ENCODE measurements at places on chromosomes 6 and 20. TPM values are rescaled to one million over a fixed set of nuclear protein-coding genes. Genes with fewer than 3 reads are reported as not detected.

SNX3 gene
- total RNA-seq: 144 TPM

ZNF76 gene
- 53.0 TPM for total RNA-seq

COL11A2 gene
- 1.0 TPM for total RNA-seq

RAB44 gene
- under 0.01 TPM for total RNA-seq

TBXT gene
- not detected for total RNA-seq

EYA4 gene
- total RNA-seq: 0.44 TPM

C20orf96 gene
- total RNA-seq: 2.6 TPM

DNA sequence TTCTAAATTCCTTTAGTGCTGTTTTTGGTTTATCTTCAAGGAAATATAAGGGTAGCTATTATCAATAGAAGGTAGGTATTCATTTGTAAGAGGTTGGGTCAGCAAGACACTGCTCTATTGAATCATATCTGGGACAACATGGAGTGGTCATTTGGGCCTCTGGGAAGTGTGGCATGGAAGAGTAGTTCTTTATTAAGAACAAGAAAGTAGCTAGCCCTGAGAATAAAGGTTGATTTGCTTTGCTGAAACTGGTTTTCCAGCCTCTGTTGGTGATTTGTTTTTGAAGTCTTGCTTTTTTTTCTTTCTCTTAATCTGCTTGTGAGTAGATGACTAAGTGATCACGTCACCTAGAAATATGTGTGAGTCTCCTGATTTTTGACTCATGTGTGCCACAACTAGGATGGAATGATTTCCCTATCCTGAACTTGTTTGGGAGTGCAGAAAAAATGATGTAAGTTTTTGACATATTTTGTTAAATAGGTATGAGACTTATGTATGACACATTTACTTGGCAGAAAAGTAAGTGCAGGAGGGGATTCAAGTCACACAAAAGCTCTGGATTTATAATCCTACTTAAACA lies 381.8 kb downstream of the CENPW start:
- H3K4me3 ChIP-seq: no peak overlapping the region
- H3K4me1 ChIP-seq: no peaks in the 10 kb centered on the region
- DNase-seq: no peak
- no peaks in the 10 kb centered on the region for H3K27me3 ChIP-seq

- H3K36me3 ChIP-seq: no peaks in the 10 kb centered on the region
- H3K4me3 ChIP-seq: no peak overlapping the region
- no peak for DNase-seq
- no peaks in the 10 kb centered on the region for H3K4me1 ChIP-seq
- no peaks in the 10 kb centered on the region for H3K27me3 ChIP-seq
These were observed 5.9 kb upstream of the ASXL1 start for GRCh38 chr20:32352121-32352720.

- H3K36me3 ChIP-seq: no peaks in the 10 kb centered on the region
- no peaks in the 10 kb centered on the region for H3K4me1 ChIP-seq
- H3K27me3 ChIP-seq: no peaks in the 10 kb centered on the region
- no peak overlapping the region for H3K27ac ChIP-seq
- no peak for DNase-seq
These were observed 26.4 kb downstream of the ANKRD60 start for GRCh38 chr20:58202044-58202443.

- H3K27me3 ChIP-seq: no peaks in the 10 kb centered on the region
- H3K4me3 ChIP-seq: peak overlapping the region; percentile 83
- H3K27ac ChIP-seq: peak overlapping the region; percentile 92
- no peaks in the 10 kb centered on the region for H3K4me1 ChIP-seq
- H3K36me3 ChIP-seq: no peaks in the 10 kb centered on the region
- DNase-seq: no peak
These were observed 1.8 kb upstream of the PRDM1 start for GRCh38 chr6:106084106-106084988.

GRCh38 chr20:3751675-3752385 lies 15.7 kb downstream of the ADISSP start:
- H3K4me1 ChIP-seq: no peaks in the 10 kb centered on the region
- H3K27ac ChIP-seq: no peak overlapping the region
- peak overlapping the region; percentile 50 for H3K4me3 ChIP-seq
- DNase-seq: no peak

DNA sequence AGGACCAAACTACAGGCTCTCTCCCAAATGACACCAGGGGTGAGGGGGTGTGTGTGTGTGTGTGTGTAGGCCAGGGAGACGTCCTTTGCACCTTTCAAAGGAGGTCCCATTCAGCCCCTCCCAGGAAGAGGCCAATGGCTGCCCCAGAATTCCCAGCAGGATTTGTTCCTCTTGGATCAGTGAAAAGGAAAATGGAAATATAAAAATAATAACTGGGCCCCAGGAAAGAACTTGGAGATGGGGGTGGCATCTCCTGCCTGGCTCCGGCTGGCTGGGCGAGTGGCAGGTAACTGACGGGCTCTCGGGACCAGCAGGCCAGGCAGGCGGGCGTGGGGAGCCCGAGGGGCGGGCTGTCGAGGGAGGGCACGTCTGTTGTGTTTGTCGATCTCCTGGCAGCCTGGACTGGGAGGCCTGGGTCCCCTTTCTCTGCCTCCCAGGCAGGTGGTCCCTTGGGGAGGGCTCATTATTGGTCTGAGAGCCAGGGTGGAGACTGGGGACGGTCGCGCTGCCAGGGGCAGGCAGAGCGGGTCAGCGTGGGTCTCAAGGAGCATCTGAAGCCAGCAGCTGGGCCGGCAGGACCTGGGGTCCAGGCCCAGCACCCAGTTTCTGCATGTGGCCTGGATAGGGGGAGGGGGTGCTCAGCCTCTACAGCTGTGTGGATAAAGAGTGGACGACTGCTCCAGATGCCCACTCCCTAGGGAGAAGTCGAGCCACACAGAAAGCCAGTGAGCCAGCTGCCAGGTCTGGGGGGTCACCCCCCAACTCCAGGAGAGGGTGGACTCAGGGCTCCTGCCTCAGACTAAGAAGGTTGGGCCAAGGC lies 3.1 kb downstream of the NOL4L start:
- no peak for DNase-seq
- peaks cover 3% of the 10 kb centered on the region for H3K27me3 ChIP-seq
- no peak overlapping the region for H3K27ac ChIP-seq
- H3K4me3 ChIP-seq: no peak overlapping the region

DNA sequence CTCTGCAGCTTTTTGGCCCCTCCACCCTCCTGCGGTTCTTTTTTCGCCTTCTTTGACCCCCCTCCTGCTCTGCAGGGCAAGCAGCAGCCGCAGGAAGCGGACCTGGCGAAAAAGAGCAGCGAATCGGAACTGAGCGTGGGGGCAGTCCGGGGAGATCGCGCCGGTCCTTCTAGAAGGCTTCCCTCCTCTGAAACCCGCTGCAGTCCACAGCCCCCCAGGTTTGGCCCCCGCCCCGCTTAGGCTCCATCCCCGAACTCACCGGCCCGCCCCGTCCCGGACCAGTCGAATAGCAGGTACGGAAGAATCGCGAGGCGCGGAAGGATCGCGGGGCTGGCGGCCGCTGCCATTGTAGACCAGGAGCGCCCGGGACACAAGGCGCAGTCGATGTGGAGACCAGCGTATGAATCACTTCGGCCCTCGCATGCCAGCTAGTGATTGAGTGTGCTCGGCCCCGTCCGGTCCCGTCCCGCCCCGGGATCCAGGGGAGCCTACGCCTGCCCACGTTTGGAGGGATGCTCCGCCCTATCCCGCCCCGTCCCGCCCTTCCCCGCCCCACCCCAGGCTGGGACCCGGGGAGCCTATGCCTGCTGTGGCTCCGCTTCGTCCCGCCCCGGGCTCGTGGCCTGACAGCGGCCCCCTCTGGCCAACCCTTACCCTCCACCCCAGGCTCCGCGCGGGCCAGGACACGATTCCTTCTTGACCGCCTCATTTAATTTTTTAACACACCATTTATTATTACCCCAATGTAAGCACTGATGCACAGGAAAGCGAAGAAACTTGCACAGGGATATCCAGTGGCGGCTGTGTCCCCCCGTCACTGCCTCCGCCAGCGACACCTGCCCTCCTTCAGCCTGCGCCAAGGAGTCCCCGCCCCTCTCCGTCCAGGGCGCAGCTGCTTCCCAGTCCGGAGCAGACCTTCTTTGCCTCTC lies at the start of gene ULBP3:
Gene ULBP3, minus strand, starts transcription at position 402 of the 929 bp plus-strand sequence. Its CDS starts 55 bp downstream, at position 347.
- H3K27me3 ChIP-seq: no peaks in the 10 kb centered on the region
- H3K27ac ChIP-seq: peak within 1 kb of the TSS; percentile 33
- peak within 1 kb of the TSS; percentile 70 for H3K4me3 ChIP-seq
- peak; percentile 82 for DNase-seq

GRCh38 chr6:83057705-83058321 lies 7.8 kb downstream of the UBE3D start:
- no peak overlapping the region for H3K4me3 ChIP-seq
- no peaks in the 10 kb centered on the region for H3K36me3 ChIP-seq
- H3K27me3 ChIP-seq: no peaks in the 10 kb centered on the region
- no peaks in the 10 kb centered on the region for H3K4me1 ChIP-seq
- no peak for DNase-seq
- H3K27ac ChIP-seq: no peak overlapping the region

DNA sequence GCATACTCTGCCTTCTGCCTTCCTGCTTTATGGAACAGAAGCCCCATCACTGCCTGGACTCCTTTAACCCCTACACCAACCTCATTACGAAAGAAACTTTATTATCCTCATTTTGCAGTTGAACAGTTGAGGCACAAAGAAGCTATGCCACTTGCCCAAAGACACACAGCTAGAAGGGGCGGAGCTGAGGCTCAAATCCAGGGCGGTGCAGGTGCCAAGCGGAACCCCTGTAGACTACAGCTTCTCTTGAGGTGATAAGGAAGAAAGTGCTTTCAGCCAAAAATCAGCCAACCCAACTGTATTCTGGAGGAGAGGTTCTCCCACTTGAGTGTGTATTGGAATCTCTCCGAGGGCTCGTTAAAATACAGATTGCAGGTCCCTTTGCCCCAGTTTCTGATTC lies 90.5 kb downstream of the PRND start:
- no peaks in the 10 kb centered on the region for H3K4me1 ChIP-seq
- H3K27ac ChIP-seq: peak overlapping the region; percentile 81
- no peak for DNase-seq

GRCh38 chr20:31472395-31473330 lies 2.3 kb downstream of the DEFB124 start:
- peaks cover 16% of the 10 kb centered on the region for H3K27me3 ChIP-seq
- H3K27ac ChIP-seq: peak overlapping the region; percentile 19
- no peak overlapping the region for H3K4me3 ChIP-seq
- H3K4me1 ChIP-seq: no peaks in the 10 kb centered on the region
- H3K36me3 ChIP-seq: no peaks in the 10 kb centered on the region
- no peak for DNase-seq

DNA sequence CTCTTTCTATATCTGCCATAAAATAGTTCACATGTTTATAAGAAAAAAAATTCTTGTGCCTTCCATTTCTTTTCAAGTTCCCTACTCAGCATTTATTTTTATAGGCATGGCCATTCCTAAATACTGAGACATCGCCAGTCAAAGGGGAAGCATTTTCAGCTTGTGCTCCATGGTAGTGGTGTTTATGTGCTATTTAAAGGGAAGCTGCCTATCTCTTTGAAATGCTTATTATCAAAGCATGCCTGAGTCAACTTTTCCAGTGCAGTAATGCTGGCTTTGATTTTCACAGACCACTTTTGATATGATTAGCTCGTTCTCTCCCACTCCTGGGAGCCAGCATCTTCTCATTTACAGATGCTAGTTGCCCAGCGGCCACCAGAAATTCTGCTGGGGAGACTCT lies 124.1 kb upstream of the RIN2 start:
- H3K4me3 ChIP-seq: no peak overlapping the region
- H3K27me3 ChIP-seq: no peaks in the 10 kb centered on the region
- no peaks in the 10 kb centered on the region for H3K4me1 ChIP-seq
- H3K36me3 ChIP-seq: no peaks in the 10 kb centered on the region
- no peak for DNase-seq
- no peak overlapping the region for H3K27ac ChIP-seq

DNA sequence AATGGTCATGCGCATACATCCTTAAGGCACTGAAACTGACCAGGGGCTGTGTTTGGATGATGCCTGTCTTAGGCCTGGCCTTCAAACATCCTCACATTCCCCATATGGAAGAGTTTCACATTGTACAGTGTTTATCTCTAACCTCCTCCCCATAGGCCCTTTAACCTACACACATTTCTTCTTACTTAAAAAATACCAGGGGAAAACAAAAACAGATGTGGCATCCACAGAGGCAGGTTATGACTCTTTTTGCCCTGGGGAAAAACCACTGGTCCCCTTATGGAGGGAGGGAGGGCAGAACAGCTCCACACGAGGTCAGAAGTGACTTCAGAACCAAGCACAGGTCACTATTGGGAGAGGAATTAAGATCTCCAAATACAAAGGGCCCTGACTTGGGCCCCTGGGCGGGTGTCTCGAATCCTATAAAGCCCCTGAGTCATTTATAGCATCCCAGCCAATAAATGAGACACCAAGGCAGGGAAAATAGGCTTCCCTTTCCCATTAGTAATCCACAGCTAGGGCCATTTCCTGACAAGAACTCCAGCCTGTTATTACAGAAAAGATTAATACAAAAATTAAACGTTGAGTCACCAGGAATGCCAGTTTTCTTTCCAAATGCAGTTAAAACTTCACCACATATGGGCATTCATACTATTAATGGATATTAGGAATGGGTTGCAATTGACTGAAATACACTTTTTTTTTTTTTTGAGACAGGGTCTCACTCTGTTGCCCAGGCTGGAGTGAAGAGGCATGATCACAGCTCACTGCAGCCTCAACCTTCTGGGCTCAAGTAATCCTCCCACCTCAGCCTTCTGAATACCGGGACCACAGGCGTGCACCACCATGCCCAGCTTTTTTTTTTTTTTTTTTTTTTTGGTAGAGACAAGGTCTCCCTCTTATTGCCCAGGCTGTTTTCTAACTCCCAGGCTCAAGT lies 107.2 kb downstream of the ATP9A start:
- H3K36me3 ChIP-seq: no peaks in the 10 kb centered on the region
- no peak overlapping the region for H3K27ac ChIP-seq
- no peak for DNase-seq
- no peak overlapping the region for H3K4me3 ChIP-seq

GRCh38 chr6:26532699-26533531 lies 5.3 kb upstream of the HMGN4 start:
- H3K4me1 ChIP-seq: no peaks in the 10 kb centered on the region
- peak overlapping the region; percentile 89 for H3K27ac ChIP-seq
- no peaks in the 10 kb centered on the region for H3K36me3 ChIP-seq
- H3K4me3 ChIP-seq: peak overlapping the region; percentile 65
- DNase-seq: peak; percentile 93
- no peaks in the 10 kb centered on the region for H3K27me3 ChIP-seq

DNA sequence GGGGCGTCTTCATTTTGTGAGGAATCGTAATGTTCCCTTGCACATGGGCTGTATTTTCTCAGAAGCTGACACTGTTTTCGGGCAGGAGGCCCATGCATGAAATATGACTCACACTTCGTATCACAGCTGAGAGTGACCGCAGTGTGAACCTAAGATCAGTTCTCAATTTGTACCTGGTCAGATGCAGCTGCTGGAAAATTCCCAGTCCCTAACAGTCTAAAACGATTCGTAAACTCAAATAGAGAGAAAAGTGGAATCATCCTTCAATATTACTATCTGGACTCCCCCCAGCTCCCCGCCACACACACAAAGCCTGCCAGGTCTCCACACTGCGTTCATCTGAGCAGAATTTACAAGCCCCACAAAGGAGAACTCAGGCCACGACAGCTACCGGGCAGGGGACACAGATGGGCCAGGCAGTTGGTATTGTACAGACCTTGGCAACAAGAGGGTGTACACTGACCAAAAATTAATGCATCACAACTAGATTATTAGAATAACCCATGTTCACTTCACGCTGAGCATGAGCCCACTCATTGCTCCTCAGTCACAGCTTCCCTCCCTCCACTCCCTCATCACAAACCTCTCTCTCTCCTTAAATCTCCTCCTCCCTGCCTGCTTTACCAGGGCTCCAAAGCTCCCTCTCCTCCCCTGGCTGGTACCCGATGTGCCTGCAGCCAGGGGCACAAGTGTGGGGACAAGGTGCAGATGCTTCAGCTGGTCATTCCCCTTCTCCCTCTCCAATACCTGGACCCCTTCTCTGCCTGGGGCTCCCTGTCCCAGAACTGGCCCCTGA lies 488.4 kb downstream of the PREX1 start:
- H3K4me1 ChIP-seq: no peaks in the 10 kb centered on the region
- no peak overlapping the region for H3K27ac ChIP-seq
- H3K27me3 ChIP-seq: no peaks in the 10 kb centered on the region
- DNase-seq: no peak
- no peaks in the 10 kb centered on the region for H3K36me3 ChIP-seq
